ENCODE measurements at places on chromosomes 7 and 10. TPM values are rescaled to one million over a fixed set of nuclear protein-coding genes. Genes with fewer than 3 reads are reported as not detected.

The TRIM50 gene
- not detected for total RNA-seq

GRCh38 chr7:128167042-128167701, 73.9 kb upstream of the LEP start:
- DNase-seq: peak; percentile 58

GRCh38 chr7:152893801-152894294, 134.3 kb downstream of the ACTR3B start:
- no peak for DNase-seq

GRCh38 chr10:123100030-123100762, 35.6 kb upstream of the HMX3 start:
- no peak for DNase-seq

- DNase-seq: no peak
Measured at GRCh38 chr7:65454469-65454868, 80.8 kb downstream of the ZNF92 start.

The ENKUR gene
- total RNA-seq: 0.48 TPM

- DNase-seq: no peak
Measured at GRCh38 chr7:11767148-11767547, 64.8 kb downstream of the THSD7A start.

DNA sequence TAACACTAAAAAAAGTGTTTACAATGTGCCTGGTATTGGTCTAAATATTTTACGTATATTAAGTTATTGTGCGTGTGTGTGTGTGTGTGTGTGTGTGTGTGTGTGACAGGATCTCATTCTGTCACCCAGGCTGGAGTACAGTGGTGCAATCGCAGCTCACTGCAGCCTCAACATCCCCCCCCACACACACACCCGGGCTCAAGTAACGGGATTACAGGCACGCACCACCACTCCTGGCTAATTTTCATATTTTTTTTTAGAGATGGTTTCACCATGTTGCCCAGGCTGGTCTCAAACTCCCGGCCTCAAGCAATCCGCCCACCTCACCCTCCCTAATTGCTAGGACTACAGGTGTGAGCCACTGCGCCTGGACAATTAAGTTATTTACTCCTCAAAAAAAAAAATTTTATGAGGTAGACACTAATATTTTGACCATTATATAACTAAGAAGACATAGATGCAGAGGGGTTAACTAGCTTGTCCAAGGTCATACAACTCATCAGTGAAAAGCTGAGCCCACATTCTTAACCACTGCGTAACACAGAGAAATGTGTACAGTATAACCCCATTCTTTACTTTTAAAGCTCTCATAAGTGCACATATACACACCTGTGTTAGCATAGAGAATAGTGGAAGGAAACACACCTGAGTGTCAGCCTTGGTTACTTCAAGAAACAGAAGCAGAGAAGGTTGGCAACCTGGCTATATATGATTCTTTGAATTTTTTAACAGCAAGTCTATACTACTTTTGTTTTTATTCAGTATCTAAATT, 35.0 kb downstream of the DNAJC12 start:
- no peak for DNase-seq

DNA sequence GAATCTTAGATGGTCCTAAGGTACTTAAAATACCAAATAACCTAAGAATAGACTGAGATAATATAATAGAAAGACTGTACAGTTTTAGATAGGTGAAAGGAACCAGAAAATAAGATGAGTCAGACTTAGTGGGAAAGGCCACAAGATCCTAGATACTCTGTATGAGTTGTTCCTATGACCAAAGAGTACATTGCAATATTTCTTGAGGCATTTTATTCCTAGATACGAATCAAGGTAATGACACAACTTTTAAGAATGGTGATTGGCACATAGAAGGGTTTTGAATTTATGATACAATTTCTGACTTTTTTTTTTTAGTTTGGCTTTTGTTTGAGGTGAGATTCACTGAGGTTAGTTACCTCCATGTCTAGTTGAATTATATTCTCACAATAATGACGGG, 30.2 kb downstream of the MGAM start:
- DNase-seq: no peak

DNA sequence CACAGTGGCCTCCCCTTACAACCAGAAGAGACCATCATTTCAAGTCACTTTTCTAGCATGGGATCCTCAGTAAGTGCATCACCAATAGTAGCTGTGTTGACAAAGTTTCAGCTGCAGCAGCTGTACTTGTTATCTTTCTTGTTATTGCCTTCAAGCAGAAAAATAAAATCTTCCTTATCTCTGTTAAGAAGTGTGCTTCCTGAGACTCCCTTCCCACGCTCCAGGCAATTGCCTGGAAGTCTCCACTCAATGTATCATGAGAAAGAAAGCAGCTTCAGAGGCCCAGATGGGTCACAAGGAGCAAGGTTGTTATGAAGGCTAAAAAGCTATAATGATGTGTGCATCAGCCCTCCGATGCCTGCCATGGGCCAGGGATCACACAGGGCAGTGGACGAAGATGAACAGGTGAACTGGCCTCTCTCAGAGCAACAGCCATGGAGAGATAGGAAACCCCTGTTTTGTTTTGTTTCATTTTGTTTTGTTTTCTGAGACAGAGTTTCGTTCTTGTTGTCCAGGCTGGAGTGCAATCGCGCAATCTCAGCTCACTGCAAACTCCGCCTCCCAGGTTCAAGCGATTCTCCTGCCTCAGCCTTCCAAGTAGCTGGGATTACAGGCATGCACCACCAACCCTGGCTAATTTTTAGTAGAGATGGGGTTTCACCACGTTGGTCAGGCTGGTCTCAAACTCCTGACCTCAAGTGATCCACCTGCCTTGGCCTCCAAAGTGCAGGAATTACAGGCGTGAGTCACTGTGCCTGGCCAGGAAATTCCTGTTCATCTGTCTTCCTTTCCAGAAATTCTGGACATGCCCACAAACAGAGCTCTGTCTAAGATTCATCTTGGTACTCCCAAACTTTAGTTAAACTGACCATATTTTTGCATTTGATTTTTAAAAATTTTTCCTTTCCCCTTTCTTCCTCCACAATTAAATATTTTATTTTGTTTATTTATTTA, 340.5 kb downstream of the TNS3 start:
- DNase-seq: no peak

Data from left lobe of liver (tissue), 2 donors.